ENCODE measurements at places on chromosomes 5 and 9.

- no peak for DNase-seq
Measured at GRCh38 chr9:125483697-125484096, 222.1 kb downstream of the GAPVD1 start.

- DNase-seq = no peak
Measured at GRCh38 chr9:2732492-2732891, 15.2 kb downstream of the KCNV2 start.

- no peak for DNase-seq
Measured at GRCh38 chr5:172846677-172847076, 12.6 kb downstream of the ERGIC1 start.

DNA sequence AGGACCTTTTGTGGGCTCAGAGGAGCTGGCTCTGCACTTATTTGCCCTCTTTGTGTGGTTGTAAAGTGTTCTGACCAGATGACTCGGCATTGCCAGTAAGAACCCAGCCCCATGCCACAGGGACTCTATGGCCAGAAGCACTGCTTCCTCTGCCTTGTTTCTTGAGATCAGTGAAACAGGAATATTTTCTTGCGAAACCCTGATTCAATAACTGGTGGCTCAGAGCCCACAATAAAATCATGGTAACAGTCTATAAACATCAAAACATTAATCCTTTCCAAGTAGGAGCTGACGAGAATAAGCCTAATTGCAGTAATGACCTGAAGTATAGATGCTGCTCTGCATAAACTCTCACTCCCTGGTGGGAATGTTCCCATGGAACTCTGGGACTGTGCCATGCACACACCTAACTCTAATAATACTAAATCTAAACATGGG lies 344.3 kb downstream of the ZNF608 start:
- DNase-seq = no peak

- no peak for DNase-seq
Measured at GRCh38 chr9:13267743-13268142, 11.7 kb downstream of the MPDZ start.

- no peak for DNase-seq
Measured at GRCh38 chr5:67160272-67160671, 36.3 kb downstream of the CD180 start.

DNA sequence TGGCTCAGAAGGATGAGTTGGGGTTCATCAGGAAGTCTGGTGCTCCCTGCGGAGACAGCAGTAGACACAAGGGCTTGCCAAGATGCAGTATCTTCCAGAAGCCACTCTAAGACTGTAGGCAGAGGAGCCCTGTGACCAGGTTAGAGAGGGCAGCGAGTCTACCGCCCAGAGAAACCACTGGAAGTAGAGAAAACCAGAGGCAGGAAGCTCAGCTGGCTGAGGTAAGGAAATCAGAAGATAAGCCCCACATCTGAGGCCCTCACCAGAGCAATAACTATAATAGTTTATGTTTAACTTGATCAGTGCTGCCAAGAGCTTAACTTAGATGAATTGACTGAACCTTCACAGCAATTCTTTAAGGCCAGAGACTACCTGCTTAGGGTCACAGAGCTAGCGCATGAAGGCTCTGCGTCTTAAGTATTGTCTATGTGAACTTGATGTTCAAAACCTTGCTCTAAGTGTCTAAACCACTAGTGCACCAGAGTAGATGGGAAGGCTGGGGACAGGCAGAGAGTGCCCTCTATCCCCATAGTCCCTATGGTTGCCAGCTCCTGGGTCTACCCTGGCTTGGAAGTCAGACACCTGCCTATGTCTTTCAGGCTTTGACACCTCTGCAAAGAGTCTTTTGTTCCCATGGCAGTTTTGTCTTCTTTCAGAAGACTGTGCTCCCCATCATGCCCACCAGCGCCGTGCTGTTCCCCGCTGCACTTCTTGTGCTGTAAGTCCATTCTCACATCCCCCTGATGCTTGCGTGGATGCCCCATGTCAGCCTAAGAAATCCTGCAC lies 228.2 kb upstream of the KLF4 start:
- DNase-seq = no peak

GRCh38 chr9:126676685-126677143 lies 63.0 kb downstream of the LMX1B start:
- DNase-seq = no peak

DNA sequence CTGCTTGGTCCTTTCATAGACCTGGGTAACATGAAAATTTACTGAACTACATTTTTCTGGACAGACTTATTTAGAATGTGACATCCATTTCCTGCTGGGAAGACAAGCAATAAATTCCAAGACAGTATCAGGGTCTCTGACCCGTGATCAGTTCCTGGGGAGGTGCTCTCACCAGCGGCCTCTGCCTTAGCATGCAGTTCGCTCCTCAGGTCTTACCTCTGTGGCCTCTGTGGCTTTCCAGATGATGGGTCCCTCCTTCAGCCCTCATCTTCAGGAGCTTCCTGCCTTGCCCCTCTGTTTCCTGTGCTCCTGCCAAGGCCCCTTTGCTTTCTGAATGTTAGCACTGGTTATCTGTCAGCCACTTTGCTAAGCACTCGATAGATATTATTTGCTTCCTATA lies 66.4 kb downstream of the CMYA5 start:
- no peak for DNase-seq

DNA sequence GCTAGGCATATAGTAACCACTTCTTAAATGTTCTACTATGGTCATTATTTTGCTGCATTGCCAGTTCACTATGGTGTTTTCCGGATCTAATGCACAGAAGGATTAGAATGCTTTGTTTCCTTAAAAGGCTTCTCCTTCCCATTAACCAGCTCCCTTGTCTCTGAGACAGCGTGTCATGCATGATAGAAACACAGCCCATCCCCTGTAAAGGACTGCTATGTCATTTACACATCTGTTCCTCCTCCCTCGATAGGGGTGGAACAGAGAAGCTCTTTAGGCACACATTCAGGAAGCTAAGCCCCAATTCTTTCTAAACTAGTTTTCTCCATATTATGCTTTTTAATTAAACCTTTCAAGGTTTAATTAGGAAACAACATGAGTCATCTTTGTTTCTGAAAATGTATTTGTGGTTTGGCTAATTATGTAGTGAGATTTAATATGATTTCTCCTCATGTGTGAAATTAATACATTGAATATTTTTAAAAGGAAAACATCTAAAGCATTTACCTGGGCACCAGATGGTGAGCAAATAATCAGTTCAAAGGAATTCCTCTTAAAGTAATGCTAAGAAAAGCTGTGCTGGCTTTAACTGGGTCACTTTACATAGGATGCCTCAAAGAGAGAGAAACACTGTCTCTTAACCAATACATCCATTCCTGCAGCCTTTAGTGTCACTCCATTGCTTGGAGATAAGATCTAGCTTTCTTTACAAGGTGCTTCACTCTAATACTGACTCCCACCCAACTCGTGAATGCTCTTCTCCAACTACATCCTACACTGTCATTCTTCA lies 133.3 kb upstream of the PPP1R2B start:
- DNase-seq = no peak

DNA sequence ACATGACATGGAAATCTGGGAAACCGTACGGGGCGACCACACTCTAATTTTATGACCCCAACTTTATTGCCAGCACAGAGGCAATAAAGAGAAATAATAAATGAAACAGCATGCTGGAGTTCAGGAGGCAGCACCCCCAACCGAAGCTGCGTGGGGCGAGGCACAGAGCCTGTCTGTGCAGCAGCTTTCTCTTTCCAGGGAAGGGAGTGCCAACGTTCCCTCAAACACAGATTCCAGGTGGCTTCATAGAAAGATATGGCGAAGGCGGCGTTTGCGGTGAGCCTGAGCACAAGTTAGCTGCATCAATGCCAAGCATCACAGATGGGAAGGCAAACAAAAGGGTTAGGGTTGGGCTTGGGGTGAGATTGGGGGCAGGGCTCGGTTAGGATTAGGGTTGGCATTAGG lies 114.8 kb downstream of the HSD17B3 start:
- no peak for DNase-seq

- no peak for DNase-seq
Measured at GRCh38 chr9:32823101-32823500, 39.8 kb downstream of the TMEM215 start.

DNA sequence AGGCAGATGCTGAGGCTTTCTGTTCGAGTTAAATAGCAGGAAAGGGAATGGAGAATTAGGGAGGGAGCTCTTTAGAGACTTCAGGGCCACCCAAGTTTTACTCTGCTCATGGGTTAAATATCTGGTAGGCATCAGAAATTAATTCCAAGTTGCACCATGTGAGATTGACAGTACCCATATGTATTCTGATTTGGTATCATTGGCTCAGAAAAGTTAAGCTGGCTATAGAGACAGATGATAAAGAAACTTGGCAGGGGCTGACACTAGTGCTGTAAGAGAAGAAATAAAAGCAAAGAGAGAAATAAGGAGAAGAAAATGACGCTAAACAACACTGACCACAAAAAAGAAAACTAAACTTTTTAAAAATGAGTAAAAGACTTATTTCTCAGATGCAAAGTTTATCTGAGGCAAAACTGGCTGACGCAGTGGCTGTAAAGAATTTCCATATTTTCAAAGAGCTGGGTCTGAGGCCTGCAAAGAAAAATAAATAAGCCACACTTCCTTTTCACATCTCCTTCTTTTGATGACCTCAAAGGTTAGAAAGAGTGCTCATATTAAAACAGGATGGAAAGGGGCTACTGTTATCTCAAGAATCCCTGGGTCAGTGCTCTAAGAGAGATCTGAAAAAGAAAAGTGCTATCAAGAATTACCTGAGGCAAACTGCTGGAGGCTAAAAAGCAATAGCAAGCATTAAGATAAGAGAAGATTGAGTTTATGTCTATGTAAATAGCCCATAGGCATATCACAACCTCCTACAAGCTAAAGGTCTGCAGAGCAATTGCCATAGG lies 399.0 kb upstream of the MEF2C start:
- no peak for DNase-seq

DNA sequence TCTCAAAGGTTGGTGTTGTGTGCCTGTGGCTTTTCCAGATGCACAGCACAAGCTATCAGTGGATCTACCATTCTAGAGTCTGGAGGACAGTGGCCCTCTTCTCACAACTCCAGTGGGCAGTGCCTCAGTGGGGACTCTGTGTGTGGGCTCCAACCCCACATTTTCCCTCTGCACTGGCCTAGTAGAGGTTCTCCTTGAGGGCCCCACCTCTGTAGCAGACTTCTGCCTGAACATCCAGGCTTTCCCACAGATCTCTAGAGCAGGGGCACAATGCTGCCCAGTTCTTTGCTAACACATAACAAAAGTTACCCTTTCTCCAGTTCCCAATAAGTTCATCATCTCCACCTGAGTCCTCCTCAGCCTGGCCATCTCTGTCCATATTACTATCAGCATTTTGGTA lies 102.1 kb upstream of the ANKRD55 start:
- no peak for DNase-seq

DNA sequence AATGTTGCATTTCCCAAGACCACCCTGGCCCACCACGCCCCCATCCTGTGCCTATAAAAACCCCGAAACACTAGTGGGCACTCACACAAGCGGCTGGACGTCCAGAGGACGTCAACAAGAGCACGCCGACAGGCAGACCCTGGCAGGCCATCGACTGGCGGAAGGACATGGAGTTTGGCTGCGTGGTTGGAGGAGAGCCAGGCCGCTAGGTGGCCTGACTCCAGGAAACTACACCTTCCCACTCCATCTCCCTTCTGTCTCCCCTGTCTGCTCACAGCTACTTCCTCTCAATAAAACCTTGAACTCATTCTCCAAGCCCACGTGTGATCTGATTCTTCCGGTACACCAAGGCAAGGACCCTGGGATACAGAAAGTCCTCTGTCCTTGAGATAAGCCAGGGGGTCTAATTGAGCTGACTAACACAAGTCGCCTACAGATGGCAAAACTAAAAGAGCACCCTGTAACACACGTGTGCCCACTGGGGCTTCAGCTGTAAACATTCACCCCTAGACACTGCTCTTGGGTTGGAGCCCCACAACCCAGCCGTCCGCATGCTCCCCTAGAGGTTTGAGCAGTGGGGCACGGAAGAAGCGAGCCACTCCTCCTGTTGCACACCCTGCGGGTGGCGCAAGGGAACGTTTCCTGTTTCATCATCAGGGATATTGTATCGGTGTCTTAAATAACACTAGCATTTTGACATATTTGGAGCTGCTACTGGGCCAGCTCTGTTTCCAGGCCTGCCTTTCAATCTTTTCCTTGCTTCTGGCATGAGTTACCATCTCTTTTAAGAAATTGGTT lies 54.5 kb upstream of the TAF11L2 start:
- no peak for DNase-seq

GRCh38 chr5:95712347-95712958 lies 18.7 kb upstream of the RHOBTB3 start:
- no peak for DNase-seq

DNA sequence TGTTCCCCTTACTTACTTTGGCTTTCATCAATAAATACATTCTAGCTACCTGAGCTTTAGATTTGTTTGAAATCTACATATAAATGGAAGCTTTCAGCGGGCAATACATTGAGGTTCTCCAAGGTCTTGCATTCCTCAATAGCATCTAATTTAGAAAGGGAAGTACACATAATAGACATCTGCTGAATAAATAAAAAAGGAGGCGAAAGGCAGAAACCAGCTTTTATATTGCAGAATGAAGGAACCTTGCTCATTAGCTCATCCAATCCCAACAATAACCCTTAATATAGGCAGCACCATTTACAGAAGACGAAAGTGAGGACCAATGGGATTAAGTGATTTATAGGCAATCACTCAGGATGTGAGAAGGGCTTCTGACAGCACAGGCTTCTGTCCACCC lies 147.5 kb downstream of the MPDZ start:
- no peak for DNase-seq

DNA sequence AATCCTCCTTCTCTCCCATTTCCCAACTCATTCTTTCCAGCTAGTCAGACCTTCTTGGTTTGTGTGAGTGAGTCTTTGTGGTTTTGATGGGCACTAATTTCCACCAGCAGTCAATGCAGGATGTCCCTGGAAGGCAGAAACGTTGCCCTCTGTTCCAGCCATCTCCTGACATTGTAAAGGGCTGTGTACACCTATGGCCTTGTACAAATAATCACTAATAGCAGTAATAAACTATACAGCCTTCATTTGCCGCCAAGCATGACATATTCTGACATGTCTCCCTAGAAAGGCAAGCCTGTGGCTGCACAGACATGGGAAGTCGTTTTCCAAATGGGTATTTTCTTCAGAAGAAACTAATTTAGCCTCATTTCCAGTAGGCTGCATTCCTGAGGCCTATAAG lies 18.4 kb upstream of the DENND1A start:
- no peak for DNase-seq

DNA sequence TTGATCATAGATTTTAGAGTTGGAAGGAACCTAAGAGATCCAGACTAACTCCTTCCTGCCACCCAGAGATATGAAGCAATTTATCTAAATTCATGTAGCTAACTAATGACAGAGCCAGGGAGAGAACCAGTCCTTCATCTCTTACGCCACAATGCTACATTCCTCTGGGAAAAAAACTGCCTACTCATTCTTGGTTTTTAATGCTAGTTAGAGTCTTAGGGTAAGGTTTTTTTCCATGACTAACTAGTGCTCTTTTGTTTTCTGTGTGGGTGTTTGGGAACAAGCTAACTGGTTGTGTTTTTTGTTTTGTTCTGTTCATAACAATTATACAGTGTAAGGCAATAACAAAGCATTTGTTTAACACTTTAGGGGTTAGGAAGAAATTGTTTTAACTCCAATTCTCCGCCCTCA lies 52.4 kb downstream of the SLC44A1 start:
- no peak for DNase-seq
